Fibroblast of the aortic adventitia (primary cell): ENCODE measurements at places on chromosomes 2 and 18.
A peak's percentile ranks its signal among the peaks of the same experiment; 100 is the strongest.

DNA sequence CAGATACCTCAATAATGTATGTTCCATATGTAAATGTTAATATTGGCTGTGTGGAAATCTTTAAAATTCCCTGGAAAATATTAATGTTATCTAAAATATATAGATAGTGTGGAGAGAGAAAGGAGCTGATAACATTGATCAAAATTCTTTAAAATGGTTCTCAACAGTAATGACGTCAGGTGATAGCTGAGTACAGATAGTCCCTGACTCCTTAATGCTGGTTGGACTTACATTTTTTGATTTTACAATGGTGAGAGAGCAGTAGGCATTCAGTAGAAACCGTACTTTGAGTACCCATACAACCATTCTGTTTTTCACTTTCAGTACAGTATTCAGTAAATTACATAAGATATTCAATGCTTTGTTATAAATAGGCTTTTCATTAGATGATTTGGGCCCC, 146.6 kb downstream of the GALNT3 start:
- DNase-seq, result no peak

- DNase-seq, result no peak
Observed at GRCh38 chr2:168466834-168467565, 10.9 kb downstream of the CERS6 start.

- no peak for DNase-seq
Observed at GRCh38 chr2:10572701-10573100, 117.1 kb downstream of the NOL10 start.

DNA sequence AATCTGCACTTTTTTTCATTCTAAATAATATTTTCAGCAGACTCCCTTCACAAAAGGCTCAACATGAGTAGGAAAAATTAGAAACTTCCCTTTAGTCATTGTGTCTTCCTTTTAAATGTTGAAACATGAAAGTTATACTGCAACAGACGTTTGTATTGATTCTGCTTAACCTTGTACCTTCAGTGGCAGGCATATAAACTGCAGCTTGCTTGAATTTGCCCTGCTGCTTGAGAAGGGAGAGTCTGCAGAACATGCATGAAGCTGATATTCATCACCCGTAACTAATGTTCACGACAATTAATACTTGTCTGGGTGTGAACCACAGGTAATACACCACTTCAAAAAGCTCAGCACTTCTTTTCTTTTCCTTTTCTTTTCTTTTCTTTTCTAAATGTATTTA, 294.7 kb upstream of the LRP1B start:
- no peak for DNase-seq

DNA sequence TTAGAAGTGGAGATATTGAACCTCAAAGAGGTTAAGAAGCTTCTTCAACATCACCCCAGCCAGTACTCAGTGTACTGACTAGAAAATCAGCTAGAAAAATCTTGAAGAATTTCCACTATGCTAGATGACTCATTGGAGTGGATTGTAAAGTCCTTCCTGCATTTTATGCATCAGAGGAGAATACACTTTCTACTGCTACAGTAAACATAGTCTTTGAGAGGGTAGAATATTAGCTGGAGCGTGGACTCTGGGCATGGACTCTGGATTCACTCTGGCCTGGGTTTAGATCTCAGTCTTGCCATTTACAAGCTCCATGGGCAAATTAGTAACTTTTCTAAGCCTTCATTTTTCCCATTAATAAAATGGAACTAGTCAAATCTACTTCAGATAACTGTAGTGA, 215.9 kb downstream of the IRS1 start:
- DNase-seq, result peak; percentile 87

DNA sequence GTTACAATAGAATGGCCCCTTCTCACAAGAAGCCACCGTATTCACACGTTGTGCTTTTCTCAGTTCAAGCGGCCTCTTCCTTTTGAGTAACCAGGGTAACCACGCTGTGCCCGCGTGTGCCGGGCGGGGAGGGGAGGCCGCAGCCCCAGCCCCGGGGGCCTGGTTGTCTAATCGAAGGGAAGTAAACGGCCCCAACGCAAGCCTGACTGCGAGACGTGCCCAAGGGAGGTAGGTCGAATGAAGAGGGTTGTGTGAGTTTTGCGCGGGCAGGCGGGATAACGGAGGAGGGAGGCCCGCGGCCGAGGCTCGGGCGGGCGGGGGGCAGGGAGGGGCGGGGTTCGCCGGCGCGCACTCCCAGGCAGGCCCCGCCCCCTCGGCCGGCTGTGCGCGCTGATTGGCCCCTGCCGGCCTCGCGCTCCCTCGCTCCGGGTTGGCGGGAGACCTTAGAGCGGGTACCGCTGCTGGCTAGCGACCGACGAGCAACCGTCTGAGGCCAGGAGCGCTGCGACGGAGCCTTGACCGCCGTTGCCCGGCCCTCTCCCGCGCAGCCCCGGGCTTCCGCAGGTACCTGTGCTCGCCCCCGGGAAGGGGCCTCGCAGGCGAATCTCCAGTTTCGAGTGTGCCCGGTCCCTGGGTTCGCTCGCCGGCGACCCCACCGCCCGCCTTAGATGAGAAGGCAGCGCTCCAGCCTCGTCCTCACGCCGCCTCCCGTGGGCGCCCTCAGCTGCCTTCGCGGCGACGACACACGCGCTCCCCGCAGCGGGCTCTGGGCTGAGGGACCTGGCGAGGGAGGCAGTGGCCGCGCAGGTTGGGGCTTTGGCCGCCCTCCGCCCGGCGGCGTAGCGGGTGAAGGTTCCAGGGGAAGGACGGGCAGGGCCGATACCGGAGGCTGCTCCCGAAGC, at the start of gene SPDYA:
Gene SPDYA (plus strand): TSS at position 451 of the 902 bp plus-strand sequence. CDS start 5,181 bp downstream, outside the sequence.
- DNase-seq, result peak; percentile 47

- no peak for DNase-seq
Observed at GRCh38 chr18:56902653-56903052, 244.2 kb upstream of the BOD1L2 start.

GRCh38 chr18:68742206-68742605, 27.3 kb upstream of the TMX3 start:
- no peak for DNase-seq

- peak; percentile 60 for DNase-seq
Observed at GRCh38 chr2:47558768-47559684, 156.1 kb downstream of the MSH2 start.

DNA sequence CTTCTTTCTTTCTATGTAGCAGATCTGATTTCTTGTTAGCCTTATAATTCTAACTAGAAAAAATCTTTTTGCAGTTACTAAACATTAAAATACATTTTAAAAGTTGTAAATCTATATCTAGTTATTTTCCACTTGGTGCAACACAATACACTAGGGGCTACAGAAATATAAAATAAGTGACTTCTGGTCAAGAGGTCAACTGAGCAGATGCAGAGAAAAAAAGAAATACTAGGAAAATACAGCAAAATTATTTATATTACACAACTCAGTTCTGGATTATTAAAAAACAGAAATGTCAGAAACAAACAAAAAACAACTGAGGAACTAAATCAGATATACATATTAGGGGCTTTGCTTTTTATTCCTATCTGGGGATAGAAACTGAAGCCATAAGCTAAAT, 83.9 kb downstream of the L3MBTL4 start:
- no peak for DNase-seq

DNA sequence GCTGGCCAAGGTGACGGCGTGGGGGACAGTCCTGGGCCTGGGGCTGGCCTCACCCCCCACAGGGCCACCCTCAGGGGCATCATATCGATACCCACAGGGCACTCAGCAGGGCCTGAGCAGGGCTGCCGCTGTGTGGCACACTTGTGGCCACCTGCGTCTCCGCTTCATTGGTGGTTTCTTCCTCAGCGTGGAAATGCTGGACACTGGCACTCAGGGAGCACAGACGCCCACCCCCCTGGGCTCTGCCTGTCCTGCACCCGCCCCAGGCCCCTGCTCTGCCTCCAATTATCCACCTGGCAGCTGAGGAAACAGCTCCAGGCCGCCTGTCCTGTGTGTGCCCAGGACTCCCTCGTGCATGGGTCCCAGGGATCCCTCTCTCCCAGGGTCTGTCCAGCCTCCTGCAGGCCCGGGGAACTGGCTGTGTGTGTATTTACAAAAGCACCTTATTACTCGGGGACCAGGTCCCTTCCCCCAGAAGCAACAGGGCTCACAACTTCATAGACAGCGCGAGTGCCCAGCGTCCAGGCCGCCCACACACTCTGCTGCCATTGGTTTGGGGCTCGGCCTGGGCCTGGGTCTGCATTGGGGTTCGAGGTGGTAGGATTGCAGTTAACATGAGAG, 13.1 kb downstream of the CROCC2 start:
- DNase-seq, result no peak

GRCh38 chr2:189287982-189288521, 108.5 kb upstream of the COL5A2 start:
- peak; percentile 92 for DNase-seq

DNA sequence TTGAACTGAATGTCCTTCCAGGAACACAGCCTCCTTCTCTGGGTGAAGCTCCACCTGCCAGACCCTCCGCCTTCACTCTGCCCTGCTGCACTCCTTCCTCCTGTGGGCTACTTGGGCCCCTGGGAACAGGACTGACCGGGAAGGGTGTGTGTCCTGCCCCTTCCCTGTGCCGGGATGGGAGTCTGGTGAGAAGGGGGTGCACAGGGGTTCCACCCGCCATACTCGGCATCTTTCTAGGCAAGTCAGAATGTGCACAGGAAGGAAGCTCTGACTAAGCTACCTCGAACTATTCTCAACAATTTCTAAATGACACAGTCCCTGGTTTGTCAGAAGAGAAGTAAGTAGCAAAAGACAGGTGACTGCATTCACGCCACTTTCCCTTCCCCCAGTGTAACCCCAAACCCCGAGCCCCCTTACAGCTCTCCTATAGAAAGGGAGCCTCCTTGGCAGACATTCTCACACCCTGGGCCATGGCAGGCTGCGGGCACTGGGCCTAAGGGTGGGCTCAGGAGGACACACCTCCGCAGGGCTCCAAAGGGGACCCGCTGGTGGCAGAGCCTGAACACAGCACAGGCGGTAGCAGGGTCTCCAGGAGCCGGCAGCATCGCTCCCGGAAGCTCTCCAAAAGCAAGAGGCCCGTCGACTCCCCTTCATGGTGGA, 184.1 kb downstream of the HDAC4 start:
- no peak for DNase-seq

DNA sequence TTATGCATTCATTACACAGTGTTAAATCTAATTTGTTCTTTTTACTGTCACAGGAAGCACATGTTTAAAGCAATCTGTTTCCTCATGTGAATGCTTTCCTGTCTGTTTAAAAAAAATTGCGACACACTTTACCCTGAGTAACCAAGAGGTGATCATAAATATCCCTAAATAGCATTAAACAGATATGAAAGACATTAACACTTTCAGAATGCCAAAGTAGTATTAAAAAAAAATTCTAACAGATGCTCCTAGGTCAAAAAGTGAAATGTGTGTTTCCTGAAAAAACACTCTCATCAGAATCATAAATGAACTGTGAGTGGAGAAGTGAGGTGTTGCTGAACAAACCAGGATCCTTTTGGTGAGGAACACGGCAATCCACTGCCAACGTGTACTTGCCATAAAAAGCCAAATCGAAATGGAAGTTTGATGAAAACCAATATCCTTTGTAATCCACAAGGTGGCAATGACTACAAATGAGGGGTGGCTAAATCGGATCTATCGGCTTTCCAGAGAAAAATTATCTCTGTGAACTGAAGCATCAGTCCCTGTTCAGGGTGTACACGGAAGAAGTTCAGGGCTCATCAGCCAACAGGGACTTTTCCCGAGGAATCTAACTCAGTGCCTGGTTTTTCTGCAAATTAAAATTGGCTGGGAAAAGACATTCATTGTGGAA, 248.9 kb downstream of the TCF4 start:
- DNase-seq, result peak; percentile 24

GRCh38 chr2:45591073-45591472, 20.0 kb downstream of the SRBD1 start:
- peak; percentile 21 for DNase-seq

DNA sequence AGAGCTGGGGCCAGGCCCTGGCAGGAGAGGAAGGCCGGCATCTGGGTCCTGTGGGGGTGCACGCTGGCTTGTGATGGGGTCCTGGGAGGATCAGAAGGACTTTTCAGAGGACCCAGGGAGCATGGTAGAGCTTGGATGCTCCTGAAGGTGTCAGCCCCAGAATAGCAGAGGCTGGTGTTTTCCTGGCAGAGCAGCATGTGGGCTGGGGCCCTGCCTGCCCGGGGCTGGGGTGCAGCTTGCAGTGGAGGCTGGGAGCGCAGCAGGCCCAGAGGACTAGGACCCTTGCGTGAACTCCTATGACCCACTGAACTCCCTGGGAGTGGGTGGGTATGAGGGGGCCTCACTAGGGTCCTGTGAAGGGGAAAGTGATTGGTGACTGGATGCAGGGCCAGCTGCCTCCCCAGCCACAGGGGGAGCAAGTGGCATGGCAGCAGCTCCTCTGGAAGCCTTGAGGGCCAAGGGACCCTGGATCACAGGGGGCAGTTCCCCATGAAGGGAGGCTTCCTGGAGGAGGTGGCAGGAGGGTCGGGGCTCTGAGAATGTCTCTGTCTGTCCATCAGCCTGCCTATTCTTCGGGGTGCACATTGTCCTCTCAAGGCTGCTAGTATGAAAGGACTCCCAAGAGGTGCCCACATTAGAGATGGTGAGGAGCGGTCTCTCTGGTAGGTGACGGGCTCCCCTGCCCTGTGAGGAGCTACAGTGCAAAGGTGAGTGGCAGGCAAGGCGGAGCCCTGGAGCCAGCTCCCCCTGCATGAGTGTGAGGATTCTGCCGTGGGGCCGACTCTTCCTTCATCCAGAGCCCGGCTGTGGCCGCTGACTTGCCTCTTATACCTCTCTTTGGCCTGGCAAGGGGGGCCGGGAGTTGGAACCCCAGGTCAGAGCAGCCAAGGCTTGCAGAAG, 249.0 kb downstream of the DYSF start:
- no peak for DNase-seq

DNA sequence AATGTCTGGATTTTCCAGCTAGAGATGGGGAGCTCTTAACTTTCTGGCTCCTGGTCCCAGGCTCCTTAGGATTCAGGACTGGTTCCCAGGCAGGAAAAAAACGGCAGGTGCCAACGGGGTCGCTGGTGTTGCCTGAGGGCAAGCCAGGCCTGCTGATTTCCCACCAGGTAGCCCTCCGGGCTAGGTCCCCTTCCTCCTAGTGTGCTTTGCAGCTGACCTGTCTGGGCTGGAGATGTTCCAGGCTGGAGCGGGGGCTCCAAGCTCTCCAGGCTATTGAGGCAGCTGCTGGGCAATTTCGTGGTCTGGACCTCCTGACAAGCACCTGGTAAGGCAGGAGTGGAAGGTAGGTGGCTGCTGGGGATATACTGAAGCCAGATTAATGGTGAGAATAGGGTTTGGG, 2.0 kb upstream of the MRPL53 start:
- no peak for DNase-seq

DNA sequence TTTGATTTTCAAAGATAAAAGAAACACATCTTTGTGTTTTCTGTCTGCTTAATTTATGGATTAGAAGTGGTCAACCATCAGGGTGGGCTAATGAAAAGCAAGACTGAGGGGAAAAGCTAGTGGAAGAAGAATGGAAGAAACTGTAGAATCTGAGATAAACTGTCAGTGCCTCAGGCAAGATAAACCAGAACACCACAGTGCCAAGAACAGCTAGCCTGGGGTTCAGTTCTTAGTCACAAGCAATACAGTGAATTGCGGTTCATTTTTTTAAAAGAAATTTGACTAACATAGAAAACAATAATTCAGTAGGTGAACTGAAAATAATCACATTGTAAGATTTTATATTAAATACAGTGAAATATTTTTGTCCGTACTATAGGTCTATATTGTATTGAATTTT, 22.0 kb upstream of the LNPK start:
- peak; percentile 4 for DNase-seq
